CD4-positive, alpha-beta T cell treated with Interleukin-15 for 4 hours (primary cell): ENCODE measurements at places on chromosomes 1 and 21.

GRCh38 chr1:25065321-25065721 is 135.2 kb upstream of the RUNX3 start:
- no peak for DNase-seq

DNA sequence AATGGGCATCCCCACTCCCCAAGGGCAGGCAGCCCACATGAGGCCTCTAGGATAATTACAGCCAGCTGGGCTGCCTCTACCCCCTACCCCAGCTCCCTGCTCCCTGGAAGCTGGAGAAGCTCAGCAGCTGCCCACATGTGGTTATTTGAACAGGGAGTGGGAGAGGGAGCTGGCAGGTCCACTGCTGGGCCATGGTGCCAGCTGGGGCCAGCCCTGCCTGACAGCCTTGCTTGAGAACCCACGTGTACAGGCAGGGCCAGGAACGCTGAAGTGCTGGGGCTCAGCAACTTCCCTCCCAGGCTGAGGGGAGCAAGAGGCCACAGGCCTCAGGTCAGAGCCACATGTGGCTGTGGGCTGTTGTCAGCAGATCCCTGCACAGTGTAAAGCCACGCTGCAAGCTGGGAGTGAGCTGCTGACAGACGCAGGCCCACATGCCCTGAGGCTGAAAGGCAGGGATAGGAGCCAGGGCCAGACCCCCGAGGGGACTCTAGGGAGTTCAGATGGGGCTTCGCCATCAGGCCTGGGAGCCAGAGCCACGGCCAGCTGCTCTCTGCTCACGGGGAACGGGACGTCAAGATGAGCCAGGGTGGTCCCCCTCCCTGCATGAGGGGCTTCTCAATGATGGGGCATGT is 129.0 kb downstream of the SYF2 start:
- DNase-seq: no peak

DNA sequence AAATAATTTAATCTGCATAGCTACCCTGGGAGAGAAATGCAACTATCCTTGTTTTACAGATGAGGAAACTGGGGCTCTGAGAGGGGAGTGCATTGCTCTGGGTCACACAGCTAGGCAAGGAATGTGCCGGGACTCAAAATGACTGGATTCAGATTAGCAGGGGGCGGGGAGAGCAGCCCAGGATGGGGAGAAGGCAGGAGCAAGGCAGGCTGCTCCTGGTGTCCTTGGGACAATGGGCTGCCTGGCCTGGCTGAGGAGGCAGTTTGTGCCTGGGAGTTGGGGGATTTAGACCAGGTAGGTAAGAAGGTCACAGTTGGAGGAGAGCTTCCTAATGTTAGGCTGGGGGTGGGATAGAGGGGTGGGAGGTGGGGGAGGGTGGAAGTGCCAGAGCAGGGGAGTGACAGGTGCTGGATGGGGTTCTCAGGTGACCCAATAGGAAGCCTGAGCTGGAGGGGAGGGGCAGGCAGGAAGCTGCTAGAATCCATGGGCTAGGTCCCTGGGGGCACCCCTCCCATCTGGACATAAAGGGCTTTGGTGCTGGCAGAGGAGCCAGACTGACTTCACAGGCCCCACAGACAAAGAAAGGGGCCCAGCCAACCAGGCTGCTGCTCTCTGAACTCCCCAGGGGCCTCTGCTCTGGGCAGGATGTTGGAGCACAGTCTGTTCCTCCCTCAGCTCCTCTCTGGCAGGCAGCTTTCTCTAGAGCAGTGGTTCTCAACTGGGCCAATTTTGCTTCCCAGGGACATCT is 29.0 kb downstream of the TRIM62 start:
- no peak for DNase-seq

GRCh38 chr1:107480548-107481415 is 339.9 kb downstream of the NTNG1 start:
- no peak for DNase-seq

- DNase-seq: no peak
Observed at GRCh38 chr1:173477286-173478093, at the start of gene PRDX6. PRDX6 (plus strand) TSS chr1:173477335; CDS start chr1:173477398, 63 bp downstream.

DNA sequence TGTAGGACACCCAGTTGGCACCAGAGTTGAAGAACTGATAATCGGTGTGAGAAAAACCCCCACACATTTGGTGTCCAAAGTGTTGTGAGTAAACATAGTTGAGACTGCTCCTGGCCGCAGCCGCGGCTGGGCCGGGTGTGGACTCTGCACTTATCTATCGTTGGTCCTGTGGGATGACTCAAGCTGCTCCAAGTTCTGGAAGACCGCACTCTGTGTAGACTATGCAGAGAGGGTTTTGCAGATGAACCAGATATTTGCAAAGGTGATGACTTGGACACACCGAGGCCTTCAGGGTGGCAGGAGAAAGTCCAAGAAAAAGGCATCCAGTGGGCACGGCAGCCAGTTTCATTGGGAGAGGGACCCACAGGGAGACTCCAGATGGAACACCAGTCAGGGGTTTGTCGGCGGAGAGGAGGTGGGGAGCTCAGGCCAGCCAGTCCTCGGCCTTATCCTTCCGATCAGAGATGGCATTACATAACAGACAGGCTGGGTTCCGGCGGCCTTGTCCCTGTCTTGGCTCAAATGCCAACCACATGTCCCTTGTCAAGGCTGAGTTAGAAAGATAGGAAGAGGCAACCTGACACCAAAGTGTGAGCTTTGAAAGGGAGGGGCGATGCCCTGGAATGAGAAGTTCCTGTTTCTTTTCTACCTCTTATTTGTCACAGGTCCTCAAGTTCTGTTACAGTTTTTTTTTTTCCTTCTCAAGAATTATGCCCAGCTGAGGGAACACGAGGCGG is 21.1 kb downstream of the C2CD2 start:
- DNase-seq: no peak

- DNase-seq: no peak
Observed at GRCh38 chr1:21594501-21594900, 74.7 kb downstream of the RAP1GAP start.

- no peak for DNase-seq
Observed at GRCh38 chr1:56533197-56533596, 46.2 kb downstream of the PLPP3 start.

DNA sequence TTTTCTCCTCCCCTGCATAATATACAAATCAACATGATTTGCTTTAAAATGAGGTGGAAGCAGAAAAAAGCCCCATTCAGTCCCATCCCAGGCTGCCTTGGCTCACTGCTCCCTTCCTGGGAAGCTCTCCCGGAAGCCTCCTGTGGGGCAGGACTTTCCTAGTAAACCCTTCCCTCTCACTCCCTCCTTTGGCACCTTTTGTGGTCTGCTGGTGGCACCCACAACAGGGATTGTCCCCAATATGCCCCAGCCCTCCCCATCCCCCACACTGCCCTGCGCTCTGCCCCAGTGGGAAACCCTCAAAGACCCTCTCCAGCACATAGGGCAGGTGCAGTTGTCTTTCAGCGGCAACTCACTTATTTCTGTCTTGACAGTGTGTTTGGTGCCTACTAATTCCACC is 1.8 kb upstream of the TMPRSS2 start:
- DNase-seq: no peak

- DNase-seq: no peak
Observed at GRCh38 chr1:201310251-201310985, 27.1 kb downstream of the PKP1 start.

DNA sequence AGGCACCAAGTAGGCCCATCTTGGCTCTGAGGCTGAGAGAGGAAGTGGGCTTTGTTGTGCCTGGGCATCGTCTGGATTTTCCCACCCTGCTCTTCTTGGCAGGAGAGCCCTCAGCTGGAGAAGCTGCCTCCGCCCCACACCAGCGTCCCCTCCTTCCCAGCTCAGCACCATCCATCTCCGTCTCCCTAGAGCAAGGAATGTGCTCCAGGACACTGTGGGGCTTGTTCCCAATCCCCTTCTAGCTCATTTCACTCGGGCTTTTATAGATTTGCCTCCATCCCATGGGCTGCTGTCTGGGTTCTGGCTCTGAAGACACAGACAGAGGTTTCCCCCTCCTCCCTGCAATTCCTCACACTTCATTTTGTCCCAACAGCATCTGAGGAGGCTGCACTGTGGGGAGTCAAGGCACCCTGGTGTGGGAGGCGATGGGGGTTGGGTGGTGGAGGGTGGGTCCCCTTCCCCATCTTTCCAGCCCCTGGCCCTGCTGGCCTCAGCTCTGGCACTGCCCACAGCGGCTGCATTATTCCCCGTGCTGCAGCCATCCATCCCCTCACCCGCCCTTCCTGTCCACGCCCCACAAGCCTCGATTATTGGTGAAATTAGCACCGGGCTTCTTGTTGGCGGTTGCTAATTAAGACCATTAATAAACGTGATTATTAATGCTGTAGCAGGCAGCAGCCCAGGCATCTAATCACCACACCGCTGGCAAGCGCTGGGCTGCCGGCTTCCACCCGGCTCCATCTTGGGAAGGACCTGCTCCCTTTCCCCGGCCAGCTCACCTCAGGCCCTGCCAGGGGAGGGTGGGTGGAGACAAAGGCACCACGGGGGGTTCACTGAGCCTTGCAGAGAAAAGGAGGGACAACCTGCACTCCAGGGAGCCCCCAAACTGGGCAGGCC is 21.7 kb downstream of the RHBG start:
- no peak for DNase-seq

- DNase-seq: no peak
Observed at GRCh38 chr1:231075020-231075419, 35.0 kb upstream of the FAM89A start.

DNA sequence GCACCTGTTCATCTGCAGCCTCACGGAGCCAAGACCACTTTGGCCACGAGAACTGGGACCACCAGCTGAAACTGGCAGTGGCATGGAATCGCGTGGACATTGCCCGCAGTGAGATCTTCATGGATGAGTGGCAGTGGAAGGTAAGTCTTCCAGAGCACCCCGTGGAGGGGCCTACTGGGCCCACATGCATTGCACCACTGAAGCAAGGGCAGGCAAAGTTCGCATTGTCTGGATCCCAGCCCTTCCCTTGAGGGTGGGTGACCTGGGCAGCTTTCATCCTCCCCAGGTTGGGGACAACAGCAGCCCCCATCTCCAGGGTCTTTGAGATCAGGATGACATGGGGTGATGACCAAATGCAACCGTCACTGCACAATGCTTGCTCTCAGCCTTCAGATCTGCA is 37.5 kb downstream of the TRPM2 start:
- no peak for DNase-seq

DNA sequence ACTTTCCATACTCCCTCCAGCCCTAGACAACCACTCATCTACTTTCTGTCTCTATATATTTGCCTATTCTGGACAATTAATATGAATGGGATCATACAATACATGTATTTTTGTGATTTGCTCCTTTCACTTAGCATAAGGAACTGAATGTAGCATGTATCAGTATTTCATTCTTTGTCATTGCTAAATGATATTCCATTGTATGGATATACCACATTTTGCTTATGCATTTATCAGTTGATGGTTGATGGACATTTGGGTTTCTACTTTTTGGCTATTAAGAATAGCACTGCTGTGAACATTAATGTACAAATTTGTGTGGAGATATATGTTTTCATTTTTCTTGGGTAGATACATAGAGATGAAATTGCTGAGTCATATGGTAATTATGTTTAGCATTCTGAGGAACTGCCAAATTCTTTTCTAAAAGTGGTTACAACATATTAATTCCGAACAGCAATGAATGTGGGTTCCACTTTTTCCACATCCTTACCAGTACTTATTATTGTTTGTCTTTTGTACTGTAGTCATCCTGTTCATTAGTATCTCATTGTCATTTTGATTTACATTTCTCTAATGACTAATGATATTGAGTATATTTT is 121.0 kb downstream of the LRRC40 start:
- no peak for DNase-seq

- DNase-seq: no peak
Observed at GRCh38 chr1:185693654-185694053, 40.5 kb upstream of the HMCN1 start.

- no peak for DNase-seq
Observed at GRCh38 chr1:17837233-17838030, 82.3 kb downstream of the ACTL8 start.

- DNase-seq: no peak
Observed at GRCh38 chr1:3127738-3128137, 58.7 kb downstream of the PRDM16 start.

DNA sequence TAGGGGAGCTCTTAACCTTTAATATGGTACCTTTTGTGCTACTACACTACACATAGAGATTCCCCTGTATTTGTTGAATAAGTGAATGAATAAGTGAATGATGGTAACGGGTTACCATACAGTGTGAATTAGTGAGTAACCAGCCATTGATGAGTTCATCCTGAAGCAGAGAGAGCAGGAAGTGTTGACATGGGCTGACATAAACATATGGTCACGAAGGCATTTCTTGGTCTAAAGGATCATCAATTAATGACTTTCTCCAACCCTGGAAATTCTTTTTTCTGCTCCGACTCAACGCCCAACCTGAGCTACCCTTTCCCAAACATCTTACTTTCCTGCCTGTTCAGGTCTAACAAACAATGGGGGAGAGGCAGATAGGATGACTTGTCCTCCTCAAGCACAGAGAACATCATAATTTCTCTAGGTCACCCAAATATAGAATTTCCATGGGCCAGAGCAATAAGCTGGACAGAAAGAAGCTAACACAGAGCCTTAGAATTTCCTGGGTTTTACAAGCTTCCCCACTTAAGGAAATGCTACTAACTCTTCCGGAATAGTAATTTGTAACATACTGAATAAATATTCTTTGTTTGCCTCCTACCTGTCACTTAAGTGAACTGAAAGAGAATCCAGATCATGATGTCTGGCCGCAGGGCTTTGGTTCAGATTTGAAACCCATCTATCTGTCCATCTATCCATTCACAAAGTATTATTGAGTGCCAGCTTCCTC is 114.7 kb upstream of the NGF start:
- DNase-seq: no peak

DNA sequence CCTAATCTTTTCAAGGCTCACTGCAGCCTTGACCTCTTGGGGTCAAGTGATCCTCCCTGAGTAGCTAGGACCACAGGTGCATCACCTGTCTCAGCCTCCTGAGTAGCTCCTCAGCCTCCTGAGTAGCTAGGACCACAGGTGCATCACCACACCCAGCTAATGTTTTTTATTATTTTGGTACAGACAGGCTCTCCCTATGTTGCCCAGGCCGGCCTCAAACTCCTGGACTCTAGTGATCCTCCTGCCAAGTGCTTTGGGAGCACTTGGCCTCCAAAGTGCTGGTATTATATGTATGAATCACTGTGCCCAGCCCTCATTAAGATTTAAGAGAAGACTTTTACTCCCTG is 58.5 kb upstream of the S1PR1 start:
- DNase-seq: no peak

GRCh38 chr1:156220226-156220625 is 7.4 kb downstream of the PMF1 start:
- no peak for DNase-seq

GRCh38 chr1:56024155-56024554 is 555.2 kb downstream of the PLPP3 start:
- no peak for DNase-seq

GRCh38 chr1:164311377-164311776 is 247.6 kb upstream of the PBX1 start:
- no peak for DNase-seq

- peak; percentile 61 for DNase-seq
Observed at GRCh38 chr1:111624382-111624781, 4.8 kb downstream of the RAP1A start.
